NCI-H226 (cell line): ENCODE measurements at places on chromosomes 12 and 14.

GRCh38 chr12:94870511-94870910 is 133.0 kb downstream of the NDUFA12 start:
- DNase-seq: no peak

DNA sequence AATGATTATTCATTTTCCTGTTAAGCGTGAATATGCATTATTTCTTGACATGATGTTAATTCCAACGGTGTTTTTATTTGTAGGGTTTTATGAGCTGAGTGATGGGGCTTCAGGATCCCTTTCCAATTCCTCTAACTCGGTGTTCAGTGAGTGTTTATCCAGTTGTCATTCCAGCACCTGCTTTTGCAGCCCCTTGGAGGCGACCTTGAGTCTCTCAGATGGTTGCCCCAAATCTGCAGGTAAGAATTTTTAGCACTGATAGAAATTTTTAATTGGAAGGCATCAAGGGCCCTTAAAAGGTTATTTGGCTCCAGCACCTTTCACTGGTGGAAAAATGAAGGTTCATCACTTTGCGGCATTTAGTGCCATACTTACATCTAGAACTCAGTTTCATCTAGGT is 3.7 kb downstream of the DACT1 start:
- DNase-seq: no peak

- DNase-seq: no peak
These were observed 1127.9 kb downstream of the VRK1 start for GRCh38 chr14:97924922-97925613.

DNA sequence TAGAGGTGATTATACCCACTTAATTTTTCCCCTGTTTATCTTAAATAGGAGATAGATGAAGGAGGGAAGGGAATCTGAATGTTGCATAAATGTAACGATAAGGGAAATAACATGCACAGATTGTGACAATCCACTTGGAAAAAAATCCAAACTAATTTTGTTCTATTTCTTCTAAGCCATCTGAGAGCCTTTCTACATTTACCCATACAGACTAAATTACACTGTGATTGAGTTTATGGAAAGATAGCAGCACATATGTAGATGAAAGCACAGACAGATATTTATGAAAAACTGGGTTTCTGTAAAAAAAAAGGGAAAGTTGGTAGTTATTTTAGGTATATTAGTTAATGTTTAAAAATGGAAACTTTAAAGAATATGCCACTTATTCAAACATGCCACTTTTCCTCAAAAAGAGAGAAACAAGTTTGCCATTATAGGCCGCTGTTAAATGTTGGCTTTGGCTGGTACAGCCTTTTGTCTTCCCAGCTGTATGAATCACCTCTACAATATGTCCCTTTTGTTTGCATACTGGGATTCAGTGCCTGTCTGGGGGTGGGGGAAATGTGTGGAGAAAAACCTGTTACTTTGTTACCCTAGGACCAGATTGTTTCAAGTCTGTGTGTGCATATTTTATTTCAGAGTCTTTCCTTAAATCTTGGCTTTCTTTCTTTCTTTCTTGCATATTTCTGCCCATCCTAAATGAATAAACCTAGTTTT is 470.2 kb upstream of the LMO3 start:
- DNase-seq: no peak
